Anterior cingulate cortex (tissue), 58 donors: ENCODE measurements at places on chromosomes 6 and 20.

GRCh38 chr6:118714756-118715155 lies 63.4 kb upstream of the CEP85L start:
- DNase-seq = no peak

- DNase-seq = no peak
Measured at GRCh38 chr6:127564761-127565160, 12.2 kb upstream of the C6orf58 start.

GRCh38 chr6:167282165-167282564 lies 8.9 kb upstream of the UNC93A start:
- no peak for DNase-seq

- no peak for DNase-seq
Measured at GRCh38 chr6:45607798-45608197, 230.1 kb upstream of the SUPT3H start.

GRCh38 chr20:22576733-22577514 lies 7.4 kb downstream of the FOXA2 start:
- DNase-seq = no peak

DNA sequence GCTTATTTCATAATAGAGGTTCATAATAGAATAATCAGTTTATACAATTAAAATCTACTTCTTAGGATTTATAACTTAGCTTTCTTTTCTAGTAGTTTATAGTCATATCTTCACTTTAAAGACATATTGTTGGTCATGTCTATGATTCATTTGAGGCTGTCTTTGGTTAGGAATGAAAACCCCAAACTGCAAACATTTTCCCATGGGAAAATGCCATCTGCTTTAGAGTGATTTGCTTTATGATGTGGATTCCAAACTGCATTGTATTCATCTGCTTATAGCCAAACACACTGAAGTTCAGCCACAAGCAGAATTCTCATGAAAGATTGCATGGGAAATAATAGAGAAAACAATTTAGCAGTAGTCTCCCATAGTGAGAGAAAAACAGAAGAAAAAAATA lies 128.0 kb downstream of the RFPL4B start:
- no peak for DNase-seq

GRCh38 chr6:153231048-153231646 lies 100.1 kb upstream of the RGS17 start:
- peak; percentile 43 for DNase-seq

- DNase-seq = no peak
Measured at GRCh38 chr6:111559188-111560097, 46.2 kb downstream of the TRAF3IP2 start.

DNA sequence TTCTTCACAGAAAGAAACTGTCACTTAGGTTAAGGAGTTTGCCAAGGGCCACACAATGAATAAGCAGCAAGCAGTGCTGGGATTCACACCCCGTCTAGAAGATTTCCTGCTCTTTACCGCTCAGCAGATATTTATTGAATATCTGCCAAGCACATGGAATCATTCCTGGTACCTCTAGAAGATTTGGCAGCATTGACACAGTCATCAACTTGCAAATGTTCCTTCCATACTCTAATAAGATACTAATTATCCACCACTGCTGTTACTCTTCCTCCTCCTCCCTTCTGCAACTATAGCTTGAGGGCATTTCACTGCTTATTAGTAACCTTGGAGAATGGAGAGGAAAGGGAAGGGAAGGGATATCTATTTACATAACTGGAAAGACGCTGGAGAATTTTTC lies 13.0 kb downstream of the MOXD1 start:
- no peak for DNase-seq

GRCh38 chr20:46642265-46642968 lies 8.8 kb downstream of the SLC13A3 start:
- DNase-seq = no peak

DNA sequence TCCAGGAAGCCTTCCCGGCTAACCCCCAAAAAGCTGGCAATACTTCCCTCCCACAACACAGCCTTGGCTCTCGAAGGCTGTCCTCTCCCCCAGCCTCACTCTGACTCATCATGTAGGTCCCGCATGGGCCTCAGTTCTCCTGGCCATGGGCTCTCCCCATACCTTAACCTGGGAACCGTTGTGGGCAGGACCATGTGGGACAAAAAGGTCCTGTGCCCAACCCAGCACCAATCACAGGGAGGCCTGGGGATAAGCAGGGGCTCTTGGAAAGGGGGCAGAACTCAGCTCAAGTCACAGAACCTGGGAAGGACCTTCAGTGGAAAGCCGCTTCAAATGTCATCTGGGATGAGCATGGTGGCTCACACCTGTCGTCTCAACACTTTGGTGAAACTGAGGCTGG lies 45.5 kb downstream of the MRPL14 start:
- no peak for DNase-seq

- no peak for DNase-seq
Measured at GRCh38 chr6:169545982-169546381, 155.8 kb downstream of the WDR27 start.

DNA sequence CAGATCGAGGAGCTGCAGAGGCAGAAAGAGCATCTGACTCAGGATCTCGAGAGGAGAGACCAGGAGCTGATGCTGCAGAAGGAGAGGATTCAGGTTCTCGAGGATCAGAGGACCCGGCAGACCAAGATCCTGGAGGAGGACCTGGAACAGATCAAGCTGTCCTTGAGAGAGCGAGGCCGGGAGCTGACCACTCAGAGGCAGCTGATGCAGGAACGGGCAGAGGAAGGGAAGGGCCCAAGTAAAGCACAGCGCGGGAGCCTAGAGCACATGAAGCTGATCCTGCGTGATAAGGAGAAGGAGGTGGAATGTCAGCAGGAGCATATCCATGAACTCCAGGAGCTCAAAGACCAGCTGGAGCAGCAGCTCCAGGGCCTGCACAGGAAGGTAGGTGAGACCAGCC lies 26.2 kb downstream of the C20orf173 start:
- DNase-seq = no peak

DNA sequence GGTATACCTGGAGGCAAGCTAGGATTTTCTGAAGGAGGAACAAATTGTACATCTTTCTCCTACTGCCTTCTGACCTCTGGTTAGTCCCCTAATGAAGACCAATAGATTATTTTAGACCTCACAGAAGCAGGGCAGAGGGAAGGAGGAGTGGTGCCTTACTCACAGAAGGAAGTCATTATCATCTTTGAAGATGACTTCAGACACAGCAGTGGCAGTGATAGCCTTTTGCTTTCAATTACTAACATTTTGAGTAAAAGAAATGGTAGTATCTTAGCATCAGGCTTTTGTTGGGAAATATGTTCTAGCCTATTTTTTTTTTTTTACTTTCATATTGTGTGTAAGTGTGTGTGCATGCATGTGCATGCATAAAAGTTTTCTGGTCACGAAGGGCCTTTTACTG lies 164.2 kb upstream of the PLN start:
- DNase-seq = no peak

GRCh38 chr20:50996901-50997865 lies 25.7 kb downstream of the KCNG1 start:
- DNase-seq = no peak

- DNase-seq = no peak
Measured at GRCh38 chr6:35419417-35419816, 32.7 kb upstream of the FANCE start.

- no peak for DNase-seq
Measured at GRCh38 chr6:13468839-13469238, 18.6 kb downstream of the GFOD1 start.

- no peak for DNase-seq
Measured at GRCh38 chr6:18117136-18117535, 5.3 kb downstream of the NHLRC1 start.

GRCh38 chr6:21504790-21505189 lies 88.8 kb upstream of the SOX4 start:
- DNase-seq = no peak

DNA sequence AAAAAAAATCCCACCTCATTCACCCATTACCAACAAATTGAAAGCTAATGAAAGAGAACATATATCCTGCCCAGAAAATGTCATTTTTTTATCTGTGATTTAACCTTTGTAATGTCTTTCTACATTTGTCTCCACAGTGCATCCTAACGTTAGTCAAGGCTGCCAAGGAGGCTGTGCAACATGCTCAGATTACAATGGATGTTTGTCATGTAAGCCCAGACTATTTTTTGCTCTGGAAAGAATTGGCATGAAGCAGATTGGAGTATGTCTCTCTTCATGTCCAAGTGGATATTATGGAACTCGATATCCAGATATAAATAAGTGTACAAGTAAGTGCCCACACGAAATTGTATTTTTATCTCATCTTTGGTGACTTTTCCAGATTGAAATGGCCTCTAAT lies 30.0 kb downstream of the RSPO3 start:
- DNase-seq = no peak

- peak; percentile 67 for DNase-seq
Measured at GRCh38 chr6:142944124-142945048, 590 bp downstream of the HIVEP2 start.

- DNase-seq = peak; percentile 16
Measured at GRCh38 chr6:33029328-33030184, 20.2 kb upstream of the HLA-DOA start.

- no peak for DNase-seq
Measured at GRCh38 chr6:41059556-41059955, 6.6 kb downstream of the APOBEC2 start.

DNA sequence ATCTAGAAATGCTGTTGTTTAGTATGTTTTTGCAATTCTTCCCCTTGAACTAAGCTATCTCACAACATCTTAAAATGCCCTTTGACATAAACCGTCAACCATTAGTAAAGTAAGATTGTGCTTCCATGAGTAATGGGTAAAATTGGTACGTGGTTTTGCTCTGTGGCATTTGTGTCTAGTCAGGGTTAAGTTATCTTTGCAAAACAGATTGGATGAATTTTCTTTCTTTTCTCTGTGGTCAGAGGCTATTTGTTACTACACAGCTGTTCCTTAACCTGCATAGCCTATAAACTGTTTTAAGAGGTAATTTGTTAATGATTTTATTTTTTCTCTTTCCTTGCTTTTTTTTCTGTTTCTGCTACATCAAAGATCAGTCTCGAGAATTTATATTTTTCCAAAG lies 75.4 kb downstream of the RPP40 start:
- no peak for DNase-seq

- no peak for DNase-seq
Measured at GRCh38 chr20:45946149-45946970, 11.9 kb downstream of the PCIF1 start.

DNA sequence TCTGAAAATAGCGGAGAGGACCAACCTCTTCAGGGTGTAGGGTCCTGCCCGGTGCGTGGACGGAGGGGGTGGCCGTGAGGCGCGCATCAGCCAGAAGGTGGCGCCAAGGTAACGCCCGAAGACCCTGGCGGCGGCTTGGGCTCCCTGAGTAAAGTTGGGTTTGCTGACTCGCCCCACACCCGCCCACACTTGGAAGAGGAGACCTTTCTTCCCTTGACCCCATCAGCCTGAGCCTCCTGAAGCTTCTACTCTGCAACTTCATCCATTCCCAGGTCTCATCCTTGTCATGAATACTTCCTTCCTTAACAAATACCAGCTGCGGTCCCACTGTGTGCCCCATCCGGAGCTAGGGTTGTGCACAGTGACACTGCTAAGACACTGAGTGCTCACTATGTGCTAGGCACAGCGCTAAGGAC lies 14.6 kb downstream of the CD40 start:
- peak; percentile 24 for DNase-seq

GRCh38 chr6:5499644-5500306 lies 238.5 kb downstream of the FARS2 start:
- no peak for DNase-seq

DNA sequence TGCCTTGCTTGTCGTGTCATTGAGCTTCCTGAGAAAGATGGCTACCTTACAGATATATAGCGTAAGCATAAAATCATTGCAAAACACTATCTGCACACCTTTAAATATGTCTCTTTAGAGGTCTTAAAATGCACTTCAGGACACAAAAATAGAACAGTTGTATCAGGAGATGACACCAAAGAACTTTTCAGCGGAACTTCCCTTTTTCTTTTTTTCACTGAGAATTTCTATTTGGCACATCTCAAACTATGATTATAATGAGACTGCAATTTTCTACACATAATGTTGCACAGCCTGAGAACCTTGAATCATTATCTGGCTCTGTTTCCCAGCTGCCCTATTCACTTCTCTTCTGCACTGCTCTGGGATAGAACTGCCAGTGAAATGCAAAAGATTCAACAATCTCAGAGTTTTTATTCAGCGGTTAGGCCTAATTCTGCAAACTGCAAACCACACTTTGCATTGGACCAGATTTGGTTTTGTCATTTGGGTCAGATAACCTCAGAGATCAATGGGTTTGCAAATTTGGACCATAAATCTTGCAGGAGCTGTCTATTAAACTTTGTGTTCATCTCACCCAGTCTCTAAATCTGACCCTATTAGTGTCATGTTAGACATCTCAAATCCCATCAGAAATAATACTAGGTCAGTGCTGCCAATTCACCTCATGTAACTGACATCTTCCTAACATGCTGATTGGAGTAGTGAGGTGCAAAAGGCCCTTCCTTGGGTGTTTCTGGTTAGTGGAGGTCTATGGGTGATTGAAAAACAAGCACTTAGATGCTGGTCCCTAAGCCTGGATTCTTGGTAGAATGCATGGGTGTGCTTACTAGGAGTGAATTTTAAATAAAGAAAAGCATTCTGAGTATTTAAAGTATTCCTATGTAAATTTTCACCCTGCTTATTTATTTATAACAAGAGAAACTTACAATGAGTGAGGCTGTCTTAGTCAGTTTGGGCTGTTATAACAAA lies 382.7 kb downstream of the UTRN start:
- no peak for DNase-seq

GRCh38 chr6:38492031-38492430 lies 147.7 kb downstream of the BTBD9 start:
- no peak for DNase-seq

DNA sequence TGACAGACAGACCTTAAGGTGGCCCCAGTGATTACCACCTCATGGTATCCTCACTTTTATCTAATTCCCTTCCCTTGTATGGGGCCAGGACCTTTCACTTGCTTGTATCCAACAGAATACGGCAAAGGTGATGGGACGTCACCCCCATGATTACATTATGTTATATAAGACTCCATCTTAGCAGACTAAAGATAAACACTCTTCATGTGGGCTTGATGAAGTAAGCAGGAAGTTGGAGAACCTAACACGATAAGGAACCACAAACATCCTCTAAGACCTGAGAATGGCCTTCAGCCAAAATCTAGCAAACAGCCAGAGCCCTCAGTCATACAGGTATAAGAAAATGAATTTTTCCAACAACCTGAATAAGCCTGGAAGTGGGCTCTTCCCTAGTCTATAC lies 8.0 kb downstream of the SLC17A3 start:
- DNase-seq = no peak

DNA sequence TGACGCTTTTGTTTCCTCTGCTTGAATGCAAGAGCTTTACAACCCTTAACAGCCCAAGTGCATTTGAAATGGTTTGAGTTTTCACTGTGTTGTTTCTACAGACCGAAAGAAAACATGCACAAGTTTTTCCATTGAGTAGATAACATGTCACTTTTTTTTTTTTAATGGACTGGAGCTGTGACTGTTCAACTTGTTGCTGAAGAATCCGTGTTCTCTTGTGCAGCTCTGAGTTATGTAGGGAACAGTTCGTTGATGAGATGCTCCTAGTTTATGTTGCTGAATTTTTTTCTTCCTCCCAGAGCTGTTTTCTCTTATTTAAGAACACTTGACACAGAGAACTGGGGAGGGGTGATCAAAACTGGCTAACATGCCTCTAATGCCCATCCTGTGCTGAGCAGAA lies 89.3 kb downstream of the DTD1 start:
- DNase-seq = no peak

GRCh38 chr20:48171626-48172356 lies 386.5 kb upstream of the SULF2 start:
- DNase-seq = no peak

- no peak for DNase-seq
Measured at GRCh38 chr6:15585760-15586214, 77.0 kb downstream of the DTNBP1 start.
